Fibroblast of lung (primary cell): ENCODE measurements at places on chromosomes 11 and 22. TPM values are rescaled to one million over a fixed set of nuclear protein-coding genes. Genes with fewer than 3 reads are reported as not detected.

UPK3A gene
- not detected in 2 replicates for total RNA-seq

DNA sequence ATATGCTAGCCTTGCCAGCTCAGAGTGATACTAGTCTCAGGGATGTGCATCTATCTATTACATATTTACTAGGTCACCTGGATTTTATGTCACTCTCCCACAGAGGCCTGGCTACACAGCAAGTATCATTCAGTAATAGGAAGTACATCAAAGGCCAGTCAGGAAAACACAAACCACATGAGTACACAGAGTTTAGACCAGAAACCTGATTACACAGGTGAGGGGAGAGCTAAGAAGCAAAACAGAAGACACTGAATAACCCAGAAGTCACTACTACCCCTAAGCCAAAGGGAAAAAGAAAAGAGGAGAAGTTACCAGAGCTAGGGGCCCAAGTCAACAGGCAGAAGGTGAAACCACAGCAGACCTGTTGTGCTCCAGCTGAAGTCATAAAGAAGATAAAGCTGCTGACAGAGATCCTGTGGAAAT is 13.3 kb downstream of the LPXN start:
- no peak overlapping the region for H3K4me3 ChIP-seq
- no peak for DNase-seq
- no peaks in the 10 kb centered on the region for H3K27me3 ChIP-seq
- no peak overlapping the region for H3K27ac ChIP-seq

DNA sequence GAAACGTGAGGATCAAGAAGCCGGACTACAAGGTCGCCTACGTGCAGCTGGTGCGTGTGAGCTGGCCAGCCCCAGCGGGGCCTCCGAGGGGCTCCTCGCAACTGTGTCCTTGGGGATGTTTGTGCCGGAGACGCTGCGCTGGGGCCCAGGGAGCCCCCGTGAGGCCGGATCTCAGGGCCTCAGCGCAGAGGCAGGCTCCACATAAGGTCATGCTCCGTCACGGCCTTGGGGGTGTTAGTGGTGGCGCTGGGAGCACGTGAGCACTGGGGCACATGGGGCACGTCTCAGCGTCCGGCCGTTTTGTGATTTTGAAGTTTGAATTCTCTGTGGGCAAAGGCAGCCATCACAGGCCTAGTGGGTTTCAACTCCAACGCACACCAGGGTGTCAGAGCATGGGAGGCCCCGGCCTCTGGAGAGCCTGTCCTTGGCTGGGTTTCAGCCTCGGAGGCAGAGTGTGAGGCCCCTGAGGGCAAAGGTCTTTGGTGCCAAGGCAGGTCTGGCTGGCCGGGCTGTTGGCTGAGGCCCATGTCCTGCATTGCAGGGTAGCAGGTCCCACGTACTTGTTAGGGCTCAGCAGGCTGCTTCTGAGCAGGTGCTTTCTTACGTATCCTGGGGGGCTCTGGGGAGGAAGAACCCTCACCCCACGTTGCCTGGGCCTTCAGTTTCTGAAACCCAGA is 5.8 kb downstream of the MRPL23 start:
- DNase-seq, result no peak
- no peaks in the 10 kb centered on the region for H3K36me3 ChIP-seq
- H3K4me1 ChIP-seq, result no peaks in the 10 kb centered on the region

CCDC87 gene
- 0.26 and 0.33 TPM in 2 replicates for total RNA-seq

GRCh38 chr11:120391854-120392253 is 55.6 kb downstream of the ARHGEF12 start:
- no peak for DNase-seq
- peaks cover 3% of the 10 kb centered on the region for H3K4me1 ChIP-seq
- no peaks in the 10 kb centered on the region for H3K27me3 ChIP-seq
- H3K36me3 ChIP-seq, result no peaks in the 10 kb centered on the region

DNA sequence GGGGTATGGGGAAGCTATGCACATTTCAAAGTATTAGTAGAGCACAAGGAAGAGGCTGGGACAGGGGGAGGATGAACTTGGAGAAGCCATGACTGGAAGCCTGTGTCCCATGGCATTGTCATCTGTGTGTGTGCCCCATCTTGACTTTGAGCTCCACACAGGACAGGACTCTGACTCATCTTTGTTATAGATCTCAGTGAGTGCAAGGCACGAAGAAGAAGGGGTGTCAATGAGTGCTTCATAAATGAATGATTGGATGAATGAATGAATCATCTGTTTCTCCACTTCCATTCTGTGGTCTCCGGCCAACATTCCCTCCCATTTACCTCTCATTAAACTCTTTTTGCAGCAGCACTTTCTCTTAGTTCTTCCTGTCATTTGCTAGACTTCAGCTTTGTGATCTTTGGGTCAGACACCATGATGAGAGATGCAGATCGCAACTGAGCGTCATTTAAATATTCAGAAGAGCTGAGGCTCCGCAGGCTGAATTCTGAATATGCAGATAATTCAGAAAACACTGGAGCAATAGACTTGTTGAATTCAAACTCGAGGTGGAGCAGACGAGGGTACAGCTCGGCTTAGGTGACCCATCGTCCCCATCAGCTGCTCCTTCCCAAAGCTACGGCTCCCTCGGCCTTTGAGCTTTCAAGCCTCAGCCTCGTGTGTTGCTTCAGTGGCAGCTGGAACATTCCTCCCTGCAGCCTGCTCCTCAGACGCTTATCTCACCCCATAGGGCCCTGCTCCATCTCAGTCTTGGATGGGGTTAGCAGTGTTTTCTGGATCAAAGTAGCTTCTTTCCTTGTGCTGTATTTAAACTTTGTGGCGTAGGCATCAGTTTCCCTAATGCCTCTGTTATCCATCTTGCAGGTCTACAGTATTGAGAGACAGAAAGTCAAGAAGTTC is 30.8 kb downstream of the APOL3 start:
- no peaks in the 10 kb centered on the region for H3K4me1 ChIP-seq
- DNase-seq, result peak; percentile 19
- no peak overlapping the region for H3K27ac ChIP-seq
- peaks cover 20% of the 10 kb centered on the region for H3K27me3 ChIP-seq
- no peak overlapping the region for H3K4me3 ChIP-seq
- no peaks in the 10 kb centered on the region for H3K36me3 ChIP-seq

GRCh38 chr11:93613231-93613831 is 48.2 kb upstream of the CEP295 start:
- H3K4me3 ChIP-seq, result no peak overlapping the region
- DNase-seq, result no peak

OR2AG1 gene
- total RNA-seq, result not detected in 2 replicates

ISX gene
- not detected in 2 replicates for total RNA-seq

- H3K27me3 ChIP-seq, result no peaks in the 10 kb centered on the region
- H3K4me1 ChIP-seq, result peaks cover 4% of the 10 kb centered on the region
- H3K36me3 ChIP-seq, result no peaks in the 10 kb centered on the region
- H3K27ac ChIP-seq, result no peak overlapping the region
- peak; percentile 3 for DNase-seq
- H3K4me3 ChIP-seq, result no peak overlapping the region
These were observed 41.4 kb upstream of the PCF11 start for GRCh38 chr11:83115551-83115950.
